ENCODE measurements at places on chromosomes 6 and 20.

DNA sequence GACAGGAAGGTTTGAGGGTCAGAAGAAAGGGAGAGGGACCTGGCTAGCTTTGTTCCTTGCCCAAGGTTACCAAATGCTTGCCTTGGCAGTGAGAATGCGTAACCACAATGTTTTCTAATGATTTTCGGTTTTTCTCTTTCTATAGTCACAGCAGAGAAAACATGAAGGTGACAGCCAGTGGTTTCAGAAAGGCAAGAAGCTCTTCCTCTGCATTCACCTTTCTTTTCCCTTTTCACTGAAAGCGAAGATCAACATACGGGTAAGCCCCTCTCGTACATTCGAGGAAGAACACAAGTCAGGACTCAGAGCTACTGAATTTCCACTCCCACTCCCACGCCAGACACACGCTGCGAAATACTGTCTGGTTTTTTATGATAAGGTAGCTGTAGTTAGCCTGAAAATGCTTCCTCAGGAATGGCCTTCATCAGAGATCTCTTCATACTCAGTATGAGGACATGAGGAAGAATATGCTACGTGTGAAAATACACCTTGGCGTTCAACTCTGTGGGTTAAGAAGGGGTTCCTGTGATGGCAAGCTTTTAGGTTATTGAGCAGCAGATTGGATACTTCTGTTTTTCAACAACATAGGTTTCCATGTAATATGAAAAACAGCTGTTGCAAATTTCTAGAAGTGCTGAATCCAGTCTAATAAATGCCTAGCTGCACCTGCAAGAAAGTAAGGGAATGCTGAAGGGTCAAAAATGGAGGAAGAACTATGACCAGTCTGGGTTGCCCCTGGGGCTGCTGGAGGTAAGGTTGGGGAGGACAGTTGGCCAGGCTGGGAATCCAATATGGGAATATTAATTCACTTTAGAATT is 7.4 kb upstream of the CD83 start:
- no peak for DNase-seq

- no peak for DNase-seq
Measured at GRCh38 chr6:137389150-137389704, 105.0 kb downstream of the OLIG3 start.

DNA sequence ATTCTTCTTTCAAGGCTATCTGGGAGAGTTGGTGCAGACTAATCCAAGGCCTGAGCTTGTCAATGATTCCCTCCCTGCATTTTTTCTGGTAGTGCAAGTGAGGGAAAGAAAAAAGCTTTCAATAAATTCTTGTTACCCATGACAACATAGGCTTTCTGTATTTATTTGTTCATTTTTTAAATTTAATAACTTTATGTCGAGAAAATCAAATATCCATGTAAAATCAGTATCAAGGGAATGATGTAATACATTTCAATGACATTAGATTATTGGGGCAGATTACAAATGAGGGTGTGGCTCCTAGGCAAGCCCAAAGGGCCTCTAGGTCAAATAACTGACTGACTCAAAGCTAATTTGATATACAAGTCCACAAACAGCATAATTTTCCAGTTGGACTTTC is 104.0 kb downstream of the GJA1 start:
- no peak for DNase-seq

DNA sequence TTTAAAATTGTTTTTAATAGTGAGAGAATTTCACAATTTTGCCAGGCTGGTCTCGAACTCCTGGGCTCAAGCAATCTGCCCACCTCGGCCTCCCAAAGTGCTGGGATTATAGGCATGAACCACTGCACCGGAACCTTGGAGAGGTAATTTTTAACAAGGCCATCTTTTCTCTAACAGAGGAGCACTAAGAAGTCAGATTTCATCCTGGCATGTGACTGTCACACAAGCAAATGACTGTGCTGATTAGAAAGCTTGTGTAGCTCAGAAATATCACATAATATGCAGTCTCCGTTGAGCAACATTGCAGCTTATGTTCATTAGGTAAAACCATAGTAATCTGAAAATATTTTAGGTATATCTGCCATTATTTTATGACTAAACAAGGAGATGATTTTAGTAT is 156.0 kb downstream of the CCDC170 start:
- no peak for DNase-seq

GRCh38 chr20:1912646-1913045 is 17.4 kb downstream of the SIRPA start:
- DNase-seq = no peak

DNA sequence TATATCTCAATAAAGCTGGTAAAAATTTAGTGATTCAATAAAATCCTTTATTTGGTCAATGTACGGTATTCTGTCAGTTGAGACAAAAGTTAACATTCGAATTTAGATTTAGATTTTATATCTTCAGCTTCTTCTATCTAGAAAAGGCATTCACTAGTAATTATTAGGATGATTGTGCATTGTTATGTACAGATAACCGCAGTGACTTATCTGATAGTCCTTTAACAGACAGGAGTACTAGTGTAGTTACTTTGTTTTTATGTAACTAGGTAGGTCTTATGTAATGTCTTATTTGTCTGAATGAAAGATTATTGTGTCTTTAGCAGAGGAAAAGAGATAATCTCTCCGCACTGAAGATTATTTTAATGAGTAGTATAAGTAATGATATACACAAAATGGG is 31.3 kb downstream of the TRIM27 start:
- DNase-seq = no peak

- DNase-seq = peak; percentile 47
Measured at GRCh38 chr6:52352239-52353018, 9.5 kb upstream of the PAQR8 start.

DNA sequence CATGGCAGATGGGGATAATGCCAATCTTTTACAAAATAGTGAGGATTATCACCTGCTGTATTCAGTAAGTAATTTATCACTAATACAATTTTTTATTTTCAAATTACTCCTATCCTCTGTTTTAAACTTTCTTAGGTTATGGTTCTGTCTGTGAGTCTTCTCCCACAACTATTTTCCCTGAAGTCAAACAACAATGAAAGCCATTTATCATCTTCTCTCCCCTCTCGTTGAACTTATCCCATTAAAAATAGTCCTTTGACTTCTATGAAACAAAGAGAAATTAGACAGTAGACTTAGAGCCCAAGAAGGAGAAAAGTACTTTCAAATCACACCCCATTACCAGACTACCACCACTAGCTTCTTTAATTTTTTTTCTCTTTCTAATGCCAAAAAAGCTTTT is 147.7 kb downstream of the SIM1 start:
- no peak for DNase-seq

GRCh38 chr6:23180504-23181293 is 611.3 kb downstream of the HDGFL1 start:
- peak; percentile 97 for DNase-seq

DNA sequence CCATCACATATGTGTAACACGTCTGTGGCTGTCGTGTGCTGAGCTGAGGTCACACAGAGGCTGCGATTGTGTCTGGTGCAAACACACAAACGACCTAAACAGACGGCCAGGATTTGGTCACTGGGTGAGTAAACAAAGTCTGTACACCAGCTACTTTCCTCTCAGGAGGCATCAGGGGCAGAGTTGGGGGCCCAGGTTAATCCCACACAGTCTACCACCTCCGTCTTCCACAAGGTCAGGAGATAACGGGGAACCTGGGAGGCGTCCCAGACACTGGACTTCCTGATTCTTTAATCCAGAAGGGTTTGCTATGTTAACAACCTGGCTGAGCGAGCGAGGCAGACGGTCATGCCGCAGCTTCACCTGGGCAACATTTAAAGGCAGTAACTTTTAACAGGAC is 1.5 kb downstream of the DACT2 start:
- no peak for DNase-seq

Data from NCI-H146 (cell line).